T-helper 17 cell (primary cell): ENCODE measurements at places on chromosomes 2 and 18.

DNA sequence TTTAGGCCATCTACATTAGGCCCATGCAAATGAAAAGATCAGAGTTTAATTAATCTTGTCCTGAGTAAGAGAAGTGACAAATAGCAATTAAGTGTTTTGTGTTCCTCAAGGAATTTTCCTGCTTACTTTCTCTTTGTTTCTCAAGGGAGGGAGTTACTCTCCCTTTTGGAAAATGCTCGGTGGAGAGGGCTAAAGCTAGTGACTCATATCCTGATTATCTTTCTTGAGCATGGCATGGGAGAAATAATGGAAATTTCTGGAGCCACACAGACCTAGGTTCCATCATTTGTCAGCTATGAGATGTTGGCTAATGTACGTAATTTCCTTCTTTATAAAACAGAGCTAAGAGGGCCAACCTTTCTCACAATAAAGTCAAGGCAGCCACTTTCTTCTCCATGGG, 177.1 kb downstream of the ETAA1 start:
- no peak for DNase-seq

GRCh38 chr2:1024981-1025380, 74.3 kb downstream of the SNTG2 start:
- DNase-seq: no peak

- no peak for DNase-seq
These were observed 120.1 kb downstream of the IRS1 start for GRCh38 chr2:226679389-226680065.

DNA sequence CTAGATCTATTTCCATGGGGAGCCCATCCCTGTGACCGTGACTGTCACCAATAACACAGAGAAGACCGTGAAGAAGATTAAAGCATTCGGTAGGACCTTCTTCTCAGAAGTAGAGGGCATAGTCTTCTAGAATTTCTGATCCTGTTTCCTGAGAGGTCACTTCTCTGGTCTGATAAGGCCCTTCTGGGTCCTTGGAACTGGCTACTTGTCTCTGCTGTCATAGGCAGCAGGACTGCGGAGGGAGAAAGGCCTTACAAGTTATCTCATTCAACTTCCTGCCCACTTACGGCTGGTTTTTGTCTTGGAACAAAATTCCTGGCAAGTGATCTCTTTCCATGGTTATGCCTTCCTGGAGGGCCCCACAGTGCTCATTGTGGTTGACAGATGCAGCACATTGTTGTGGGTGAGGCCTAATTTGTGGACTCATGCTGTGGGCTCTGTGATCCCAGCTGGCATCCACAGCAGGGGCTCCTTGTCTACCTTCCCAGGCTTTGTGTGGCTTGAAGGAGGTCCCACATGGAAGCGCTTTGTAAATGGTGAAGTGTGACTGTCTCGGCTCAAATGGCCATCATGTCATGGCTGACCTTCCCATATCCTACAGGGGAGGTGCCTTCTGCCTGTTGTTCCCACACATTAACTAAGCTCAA, 22.0 kb downstream of the SAG start:
- no peak for DNase-seq

GRCh38 chr2:233643128-233643527, 6.9 kb downstream of the UGT1A10 start:
- no peak for DNase-seq

GRCh38 chr2:75896779-75897366, 186.2 kb upstream of the GCFC2 start:
- no peak for DNase-seq

DNA sequence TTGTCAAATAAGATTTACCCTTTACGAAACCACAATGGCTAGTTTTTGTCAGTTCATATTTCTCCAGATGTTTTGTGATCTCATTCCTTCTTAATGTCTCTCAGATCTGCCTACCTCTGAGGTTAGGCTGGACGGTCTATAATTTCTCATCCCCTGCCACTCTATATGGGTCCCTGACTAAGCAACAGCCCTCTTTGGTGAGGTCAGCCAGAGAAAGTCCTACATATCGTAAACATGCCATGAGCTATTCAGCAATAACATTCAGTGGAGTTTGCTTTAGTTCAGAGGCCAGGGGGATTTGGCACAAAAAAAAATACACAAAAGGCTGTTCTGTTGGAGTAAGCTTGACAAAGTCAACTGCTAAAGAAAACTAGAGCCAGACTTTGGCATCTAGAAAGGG, 192.1 kb upstream of the NCKAP5 start:
- no peak for DNase-seq
